ENCODE measurements at places on chromosomes 3 and 15.

GRCh38 chr15:85764649-85765277, 30.0 kb downstream of the KLHL25 start:
- DNase-seq = no peak

GRCh38 chr15:26355472-26356074, 417.3 kb downstream of the GABRB3 start:
- no peak for DNase-seq

- no peak for DNase-seq
Measured at GRCh38 chr3:183638101-183638852, 2.9 kb downstream of the KLHL24 start.

DNA sequence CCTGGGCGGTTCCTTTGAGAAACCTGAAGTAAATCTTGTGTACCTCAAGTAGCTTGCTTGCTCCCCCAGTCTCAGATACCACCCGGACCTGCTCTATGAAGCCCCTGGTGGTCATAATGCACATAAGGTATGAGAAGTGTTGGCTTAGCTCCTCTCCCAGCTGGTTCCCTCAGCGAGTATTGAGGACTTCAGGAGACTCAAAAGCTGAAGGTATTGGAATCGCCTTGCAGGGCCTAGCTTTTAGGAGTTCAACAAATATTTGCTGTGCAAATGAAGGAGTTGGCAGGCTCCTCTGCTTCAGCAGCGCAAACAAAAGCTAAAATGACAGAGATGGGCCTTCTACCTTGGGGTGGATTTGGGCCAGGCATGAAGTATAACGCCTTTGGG, 1.7 kb downstream of the CMTM8 start:
- DNase-seq = no peak

DNA sequence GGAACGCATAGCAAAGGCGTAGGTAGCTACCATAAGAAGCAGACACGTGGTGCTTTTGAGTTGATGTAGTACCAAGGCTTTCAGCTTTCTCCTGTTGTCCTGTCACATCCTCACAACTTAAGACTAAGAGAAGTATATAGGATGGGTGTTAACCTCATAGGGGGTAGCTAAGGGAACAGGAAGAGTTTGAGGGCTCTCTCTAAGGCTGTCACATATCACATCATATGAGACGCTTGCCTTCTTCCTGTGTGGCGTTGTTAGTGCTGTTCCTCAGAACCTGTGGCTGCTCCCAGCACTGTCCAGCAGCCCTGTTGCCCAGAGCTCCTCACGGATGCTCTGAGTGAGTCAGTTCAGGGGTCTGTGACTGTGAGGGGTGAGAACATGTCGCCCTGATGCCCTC, 14.7 kb downstream of the DHX30 start:
- no peak for DNase-seq

DNA sequence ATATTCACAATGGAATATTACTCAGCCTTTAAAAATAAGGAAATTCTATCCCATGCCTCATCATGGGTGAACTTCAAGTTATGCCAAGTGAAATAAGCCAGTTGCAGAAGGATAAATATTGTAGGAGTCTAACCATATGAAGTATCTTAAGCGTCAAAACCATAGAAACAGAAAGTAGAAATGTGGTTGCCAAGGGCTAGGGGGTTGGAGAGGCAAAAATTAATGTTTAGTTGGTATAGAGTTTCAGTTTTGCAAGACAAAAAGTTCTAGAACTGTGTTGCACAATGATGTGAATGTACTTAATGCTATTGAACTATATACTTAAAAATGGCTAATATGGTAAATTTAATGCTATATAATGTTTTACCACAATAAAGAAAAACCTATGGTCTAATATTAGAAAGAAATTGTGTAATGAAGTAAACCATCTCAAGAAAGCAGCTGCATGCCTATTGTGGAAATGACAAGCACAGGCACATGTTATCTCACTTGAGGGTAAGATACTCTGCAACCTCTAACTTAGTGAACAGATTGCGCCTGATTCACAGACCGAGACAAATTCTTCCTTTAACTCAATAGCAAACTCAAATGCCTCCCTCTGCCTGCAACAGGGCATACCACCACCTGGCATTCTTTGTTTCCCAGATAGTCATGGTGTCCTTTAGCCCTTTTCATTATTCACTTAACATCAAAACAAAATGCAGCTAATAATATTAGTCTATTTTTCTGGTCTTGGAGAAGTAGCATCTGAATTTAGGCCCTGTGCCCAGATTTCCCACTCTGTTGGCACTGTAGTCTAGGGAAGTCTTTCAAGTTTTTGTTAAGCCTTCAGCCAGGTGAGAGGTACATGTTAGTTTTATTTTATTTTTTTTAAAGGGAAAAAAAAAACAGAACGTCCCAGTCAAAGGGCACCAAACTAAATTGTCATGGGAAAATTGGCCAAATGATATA, 80.2 kb upstream of the ACP3 start:
- no peak for DNase-seq

GRCh38 chr15:91116113-91117067, 16.3 kb downstream of the SV2B start:
- no peak for DNase-seq

DNA sequence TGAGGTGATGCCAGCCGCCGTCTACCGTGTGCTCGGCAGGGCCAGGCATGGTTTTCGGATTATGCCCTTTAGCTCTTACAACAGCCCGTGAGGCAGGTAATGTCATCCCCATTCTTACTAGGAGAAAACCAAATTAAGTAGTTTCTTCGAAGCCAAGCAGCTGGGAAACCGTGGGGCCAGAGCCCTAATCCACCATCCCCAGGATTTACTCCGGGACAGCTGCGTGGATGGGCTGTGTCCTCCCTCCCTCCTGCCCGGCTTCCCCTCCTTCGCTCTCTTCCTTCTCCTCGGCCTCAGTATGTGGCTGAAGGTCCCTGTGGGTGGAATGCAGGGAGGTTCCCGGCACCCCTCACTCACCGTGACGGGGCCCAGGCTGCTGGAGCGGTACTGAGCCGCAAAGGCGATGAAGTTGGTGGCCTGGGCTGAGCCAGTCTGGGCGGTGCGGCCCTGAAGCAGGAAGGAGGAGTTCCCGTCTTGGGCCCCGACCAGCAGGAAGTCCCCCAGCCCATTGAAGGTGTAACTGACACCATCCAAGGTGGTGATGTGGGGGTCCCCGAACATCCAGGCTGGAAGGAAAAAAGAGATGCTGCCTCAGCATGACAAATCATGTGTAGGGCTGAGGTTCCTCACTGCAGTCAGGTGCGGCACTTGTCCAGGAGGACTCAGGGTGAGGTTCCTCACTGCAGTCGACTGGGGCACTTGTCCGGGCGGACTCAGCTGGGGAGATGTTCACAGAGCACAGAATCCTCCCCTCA, 42.5 kb downstream of the MUC20 start:
- DNase-seq = no peak

- no peak for DNase-seq
Measured at GRCh38 chr3:169348929-169349621, 314.4 kb downstream of the MECOM start.

DNA sequence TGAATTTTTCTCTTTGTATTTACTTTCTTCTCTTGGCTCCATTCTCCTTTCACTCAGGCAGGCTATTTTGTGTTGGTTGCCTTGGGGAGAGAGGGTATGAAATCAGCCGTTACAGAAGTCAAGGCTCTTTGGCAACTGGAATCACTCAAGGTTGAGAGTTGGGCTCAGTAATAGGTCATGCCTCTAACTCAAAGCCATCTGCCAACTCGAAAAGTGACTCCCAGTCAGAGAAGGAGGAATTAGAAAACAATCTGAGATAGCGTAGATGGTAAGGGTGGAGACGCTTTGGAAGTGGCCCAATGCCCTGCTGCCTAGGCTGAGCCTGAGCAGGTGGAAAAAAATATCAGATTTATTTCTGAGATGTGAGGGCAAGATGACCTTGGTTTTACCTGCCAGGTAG, 205.7 kb upstream of the ST8SIA2 start:
- no peak for DNase-seq

DNA sequence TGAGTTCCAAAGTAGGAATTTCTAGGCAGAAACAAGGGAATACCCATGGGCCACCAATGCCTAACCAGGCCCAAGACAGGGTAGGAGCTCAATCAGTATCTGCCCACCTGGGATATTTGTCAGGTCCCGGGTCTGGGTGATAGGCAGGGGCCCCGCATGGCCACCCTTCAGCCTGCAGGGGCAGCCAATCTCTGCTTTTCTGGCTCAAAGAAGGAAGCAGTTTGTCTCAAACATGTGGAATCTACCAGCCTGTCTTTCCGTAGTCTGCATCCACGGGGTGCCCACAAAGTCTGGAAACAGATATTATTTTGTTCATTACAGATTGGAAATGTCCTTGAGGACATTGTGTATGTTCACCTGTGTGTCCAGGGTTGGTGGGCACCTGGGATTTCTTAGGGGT, 56.2 kb downstream of the CEMIP start:
- no peak for DNase-seq

DNA sequence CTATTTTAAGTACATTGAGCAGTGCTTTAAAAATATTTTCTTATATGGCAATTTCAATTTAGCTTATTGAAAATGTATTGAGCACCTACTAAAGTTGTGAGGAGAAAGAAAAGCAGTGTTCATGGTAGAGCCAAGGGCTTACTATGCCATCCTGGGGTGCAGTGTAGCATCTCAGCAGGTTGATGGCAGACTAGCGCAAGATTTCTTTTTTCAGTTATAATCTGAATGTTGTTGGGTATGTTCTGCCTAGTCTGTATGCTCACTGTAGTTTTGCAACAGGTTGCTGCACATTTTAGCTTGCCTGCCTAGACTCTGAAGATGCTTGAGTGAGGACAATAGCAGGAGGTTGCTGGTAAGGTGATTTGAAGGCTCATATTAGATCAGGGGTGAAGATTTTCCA, 103.1 kb upstream of the UNC13C start:
- DNase-seq = no peak

DNA sequence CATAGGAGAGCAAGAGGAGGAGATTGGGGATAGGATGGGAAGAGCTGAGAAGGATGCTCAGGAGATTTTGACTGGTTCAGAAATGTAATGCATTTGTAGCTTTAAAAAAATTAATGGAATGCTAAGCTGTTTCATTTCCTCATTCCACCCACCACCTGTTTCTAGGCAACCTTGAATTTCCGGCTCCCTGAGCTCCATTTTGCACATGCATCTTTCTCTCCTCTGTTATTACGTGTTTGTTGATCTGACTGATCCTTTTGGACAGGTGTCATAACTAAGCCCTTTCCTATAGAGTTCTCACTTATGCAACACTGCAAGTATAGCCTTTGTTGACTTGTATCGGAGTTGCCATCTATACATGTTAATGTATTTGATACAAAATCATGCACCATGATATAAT, 4.3 kb downstream of the TMPRSS7 start:
- no peak for DNase-seq

- DNase-seq = no peak
Measured at GRCh38 chr3:139675327-139675726, 2.4 kb downstream of the NMNAT3 start.

DNA sequence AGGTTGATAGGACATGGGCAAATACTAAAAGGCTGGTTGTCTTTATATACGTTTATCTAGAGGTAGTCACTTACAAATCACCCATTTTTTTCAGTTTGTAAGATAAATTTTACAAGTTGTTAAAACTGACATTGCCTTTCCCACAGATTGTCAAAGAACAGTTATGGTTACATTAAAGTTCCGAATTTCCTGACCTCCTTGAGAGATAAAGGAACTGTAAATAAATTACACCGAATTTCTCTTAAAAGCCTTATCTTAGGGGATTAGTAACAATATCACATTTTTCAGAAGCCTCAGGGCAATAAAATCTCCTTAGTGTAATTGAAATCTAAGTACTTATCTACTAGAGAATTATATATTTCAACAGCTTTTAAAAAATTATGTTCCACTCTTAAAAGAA, 49.5 kb downstream of the ZPLD1 start:
- no peak for DNase-seq

DNA sequence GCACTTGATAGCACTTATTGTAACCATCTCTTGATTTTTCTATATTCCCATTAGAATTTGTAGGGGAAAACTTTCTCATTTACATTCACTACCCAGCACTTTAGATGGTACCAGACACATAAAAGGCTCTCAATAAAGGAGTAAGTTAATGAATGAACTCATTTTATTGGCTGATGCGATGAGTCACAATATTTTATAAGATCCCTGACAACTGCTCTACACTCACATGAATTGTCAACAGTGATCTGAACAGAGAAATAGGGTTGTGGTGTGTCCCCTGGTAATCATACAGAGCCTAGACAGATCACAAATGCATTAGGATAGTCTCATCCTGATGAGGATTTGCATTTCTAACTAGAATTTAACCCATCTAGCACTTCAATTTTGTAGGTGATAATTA, 567.6 kb upstream of the ARPP21 start:
- no peak for DNase-seq

- no peak for DNase-seq
Measured at GRCh38 chr15:67957435-67958132, 96.5 kb upstream of the PIAS1 start.

GRCh38 chr3:71172189-71172588, 411.3 kb downstream of the FOXP1 start:
- no peak for DNase-seq

- no peak for DNase-seq
Measured at GRCh38 chr3:117526470-117527079, 817.0 kb downstream of the TUSC7 start.

DNA sequence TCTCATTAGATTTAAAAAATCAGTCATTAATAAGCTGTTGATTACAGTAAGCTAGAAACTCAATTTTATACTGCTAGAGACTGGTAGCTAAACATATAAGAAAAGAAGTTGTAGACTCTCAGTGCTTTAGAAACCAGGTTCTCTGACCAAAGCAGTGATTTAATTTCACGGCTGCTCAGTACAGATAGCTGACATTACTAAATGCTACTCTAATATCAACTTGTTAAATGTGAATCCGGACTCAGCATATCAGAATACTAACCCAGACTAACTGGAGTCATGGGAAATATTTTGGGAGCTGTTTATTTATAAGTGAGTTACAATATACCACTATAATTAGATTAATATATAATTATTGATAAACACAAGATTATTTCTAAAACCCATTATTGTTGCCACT, 80.4 kb downstream of the NEDD4 start:
- no peak for DNase-seq

- DNase-seq = no peak
Measured at GRCh38 chr3:31754575-31755278, 222.0 kb downstream of the STT3B start.

- DNase-seq = no peak
Measured at GRCh38 chr3:133747373-133747772, 1.2 kb downstream of the TF start.

- DNase-seq = no peak
Measured at GRCh38 chr3:10274601-10275000, 18.1 kb downstream of the GHRL start.

DNA sequence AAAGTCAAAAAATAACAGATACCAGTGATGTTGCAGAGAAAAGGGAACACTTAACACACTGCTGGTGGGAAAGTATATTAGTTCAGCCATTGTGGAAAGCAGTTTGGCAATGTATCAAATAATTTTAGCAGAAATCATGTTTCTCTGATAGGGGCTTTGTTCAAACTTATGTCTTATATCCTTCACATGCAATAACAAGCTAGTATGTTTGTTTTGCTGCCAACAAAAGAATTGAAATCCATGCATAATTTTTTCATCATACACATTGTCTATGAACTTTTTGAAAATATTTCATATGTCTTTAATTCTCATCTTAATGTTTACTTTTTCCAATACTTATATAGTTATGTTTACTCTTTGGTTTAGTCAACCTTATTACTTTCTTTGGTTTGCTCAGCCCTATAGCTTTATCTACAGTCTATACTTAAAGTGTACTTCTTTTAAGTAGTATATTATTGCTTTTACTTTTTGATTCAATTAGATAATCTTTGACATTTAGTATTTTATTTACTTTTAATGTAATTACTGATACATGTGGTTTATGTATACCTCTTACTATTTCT, 639.6 kb upstream of the CBLB start:
- no peak for DNase-seq

- DNase-seq = no peak
Measured at GRCh38 chr3:117122609-117123008, 413.0 kb downstream of the TUSC7 start.

All from GM04504 (cell line).